ENCODE measurements at places on chromosomes 7 and 10. TPM values are rescaled to one million over a fixed set of nuclear protein-coding genes. Genes with fewer than 3 reads are reported as not detected.
A peak's percentile ranks its signal among the peaks of the same experiment; 100 is the strongest.

Gene CFAP58
- not detected for total RNA-seq

- H3K27ac ChIP-seq, result no peak overlapping the region
- no peaks in the 10 kb centered on the region for H3K36me3 ChIP-seq
- no peak for DNase-seq
- H3K27me3 ChIP-seq, result no peaks in the 10 kb centered on the region
- H3K4me3 ChIP-seq, result no peak overlapping the region
Measured at GRCh38 chr7:100397315-100398081, 24.2 kb downstream of the PILRA start.

DNA sequence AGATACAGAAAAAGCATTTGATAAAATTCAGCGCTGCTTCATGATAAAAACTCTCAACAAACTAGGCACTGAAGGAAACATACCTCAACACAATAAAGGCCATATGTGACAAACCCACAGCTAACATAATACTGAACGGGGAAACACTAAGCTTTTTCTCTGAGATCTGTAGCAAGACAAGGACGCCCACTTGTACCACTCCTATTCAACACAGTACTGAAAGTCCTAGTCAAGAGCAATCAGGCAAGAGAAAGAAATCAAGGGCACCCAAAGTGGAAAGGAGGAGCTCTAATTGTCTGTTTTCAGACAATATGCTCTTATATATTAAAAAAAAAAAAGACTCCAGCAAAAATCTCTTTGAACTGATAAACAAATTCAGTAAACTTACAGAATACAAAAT is 13.3 kb downstream of the DIP2C start:
- no peak overlapping the region for H3K4me3 ChIP-seq
- no peak overlapping the region for H3K27ac ChIP-seq
- DNase-seq, result no peak
- H3K4me1 ChIP-seq, result no peaks in the 10 kb centered on the region
- no peaks in the 10 kb centered on the region for H3K27me3 ChIP-seq

- H3K27ac ChIP-seq, result peak overlapping the region; percentile 27
- peak; percentile 37 for DNase-seq
- no peaks in the 10 kb centered on the region for H3K36me3 ChIP-seq
- no peaks in the 10 kb centered on the region for H3K27me3 ChIP-seq
Measured at GRCh38 chr10:43623351-43623750, 17.1 kb downstream of the ZNF485 start.

DNA sequence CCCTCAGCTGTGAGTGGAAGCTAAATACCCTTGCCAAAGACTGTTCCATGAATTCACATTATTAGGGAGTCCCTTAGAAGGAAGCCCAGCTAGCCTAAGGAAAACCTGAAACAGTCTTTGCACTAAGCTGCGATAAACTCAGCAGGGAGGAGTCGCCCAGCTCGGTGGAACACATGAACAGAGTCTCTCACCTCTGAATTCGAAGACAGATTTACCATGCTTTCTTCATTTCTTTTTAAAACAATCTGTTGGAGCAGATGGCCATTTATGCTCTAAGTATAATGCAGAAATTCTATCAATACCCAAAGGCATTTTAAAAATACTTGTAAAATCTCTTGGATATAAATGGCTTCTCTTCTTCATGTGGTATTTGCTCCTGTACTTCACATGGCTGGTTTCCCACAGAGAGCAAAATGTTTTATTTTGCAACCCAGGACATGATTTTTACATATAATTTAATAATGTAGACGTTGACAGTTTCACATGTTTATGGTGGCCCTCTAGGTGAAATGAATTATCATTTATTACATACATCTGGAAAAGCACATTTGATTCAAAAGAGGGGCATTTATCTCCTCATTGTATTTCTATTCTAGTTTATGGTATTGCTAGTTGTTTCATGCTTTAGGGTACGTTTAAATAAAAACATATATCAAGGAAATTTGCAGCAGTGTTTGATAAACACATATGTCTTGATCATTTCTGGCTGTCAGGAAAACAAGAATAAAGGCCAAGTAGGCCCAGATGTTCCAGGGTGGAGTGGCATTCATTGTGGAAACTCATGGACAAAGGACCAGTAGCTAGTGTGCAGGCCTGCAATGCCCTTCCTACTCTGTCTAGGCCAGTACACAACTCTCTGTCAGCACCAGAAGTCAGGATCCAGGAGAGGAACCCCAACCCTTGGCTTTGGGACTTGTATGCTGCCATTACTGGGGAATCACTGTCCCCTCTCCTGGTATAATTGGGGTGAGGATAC is 52.2 kb downstream of the LRGUK start:
- H3K36me3 ChIP-seq, result no peaks in the 10 kb centered on the region
- H3K27me3 ChIP-seq, result no peaks in the 10 kb centered on the region
- H3K27ac ChIP-seq, result no peak overlapping the region
- no peak overlapping the region for H3K4me3 ChIP-seq
- H3K4me1 ChIP-seq, result no peaks in the 10 kb centered on the region

DNA sequence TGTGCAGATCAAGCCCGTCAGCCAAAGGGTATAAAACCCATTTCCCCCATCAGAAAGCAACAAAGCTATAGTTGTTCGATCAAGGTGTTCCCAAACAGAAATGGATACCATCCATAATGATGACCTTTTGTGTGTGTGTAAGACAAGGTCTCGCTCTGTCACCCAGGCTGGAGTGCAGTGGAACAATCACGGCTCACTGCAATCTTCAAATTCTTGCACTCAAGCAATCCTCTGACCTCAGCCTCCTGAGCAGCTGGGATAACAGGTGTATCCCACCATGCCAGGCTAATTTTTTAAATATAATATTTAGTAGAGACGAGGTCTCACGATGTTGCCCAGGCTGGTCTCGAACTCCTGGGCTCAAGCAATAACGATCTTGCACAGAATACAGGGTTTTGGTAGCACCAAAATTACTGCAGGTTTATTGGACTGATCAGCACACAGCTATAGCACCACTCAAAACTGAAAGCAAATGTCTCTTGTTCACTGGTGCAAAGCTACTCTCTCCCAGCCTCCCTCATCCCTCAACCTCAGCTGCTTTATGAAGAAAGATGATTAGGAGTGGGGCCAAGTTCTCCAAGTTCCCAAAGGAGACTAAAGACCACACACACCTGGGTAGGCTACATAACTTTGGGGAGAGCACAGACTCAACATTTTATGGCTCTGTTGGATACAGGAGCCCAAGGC is 80.5 kb downstream of the ABI1 start:
- no peaks in the 10 kb centered on the region for H3K36me3 ChIP-seq
- DNase-seq, result no peak
- no peak overlapping the region for H3K27ac ChIP-seq
